ENCODE measurements at places on chromosomes 6 and 20.

- DNase-seq, result no peak
These were observed 675.9 kb upstream of the CITED2 start for GRCh38 chr6:140050101-140050995.

DNA sequence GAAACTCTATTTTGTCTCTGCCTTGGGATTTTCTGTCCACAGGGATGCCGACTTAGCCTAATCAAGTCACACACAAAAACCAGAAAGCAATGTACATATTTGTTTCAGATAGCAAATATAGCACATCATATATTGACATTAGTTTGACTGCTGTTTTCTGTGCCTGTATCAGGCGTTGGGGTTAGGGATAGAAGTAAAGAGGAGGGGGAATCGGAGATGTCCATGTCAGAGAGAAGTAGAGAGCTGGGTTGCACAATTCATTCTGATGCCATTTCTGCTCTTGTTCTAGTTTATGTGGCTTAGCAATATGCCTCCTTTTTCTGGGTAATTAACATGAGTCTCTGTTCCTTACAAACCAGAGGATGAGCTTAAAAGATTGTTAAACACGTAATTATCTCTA is 14.7 kb upstream of the IPCEF1 start:
- no peak for DNase-seq

- no peak for DNase-seq
These were observed 83.1 kb downstream of the GRM1 start for GRCh38 chr6:146111881-146112450.

GRCh38 chr20:41003143-41003935 is 25.3 kb upstream of the TOP1 start:
- peak; percentile 35 for DNase-seq

GRCh38 chr6:52539607-52540006 is 37.3 kb downstream of the TRAM2 start:
- no peak for DNase-seq

Measured in stimulated activated CD8-positive, alpha-beta memory T cell treated with anti-CD3 and anti-CD28 coated beads, Interleukin-7, amount 100 ng/mL, for 24 hours (primary cell).